Stimulated activated CD8-positive, alpha-beta memory T cell treated with anti-CD3 and anti-CD28 coated beads, Interleukin-4, amount 100 ng/mL, for 48 hours (primary cell): ENCODE measurements at places on chromosomes 2 and 18.

DNA sequence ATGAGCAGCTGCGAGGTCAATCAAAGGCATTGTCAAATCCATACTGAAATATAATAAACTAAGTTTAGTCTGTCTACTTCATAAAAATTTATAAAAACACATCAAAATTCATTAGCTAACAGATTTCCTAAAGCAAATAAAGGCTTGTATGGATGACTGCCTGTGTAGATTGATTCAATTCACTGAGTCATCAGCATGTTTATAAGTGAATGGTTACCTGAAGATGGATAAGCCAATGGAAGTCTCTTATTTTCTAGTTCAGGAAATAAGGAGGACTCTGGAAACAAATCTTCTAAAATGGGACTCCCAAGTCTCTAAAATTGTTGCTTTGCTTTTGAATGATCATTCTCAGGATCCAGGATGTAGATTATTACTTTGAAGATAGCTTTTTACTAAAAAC, 57.0 kb upstream of the HNRNPA3 start:
- no peak for DNase-seq

DNA sequence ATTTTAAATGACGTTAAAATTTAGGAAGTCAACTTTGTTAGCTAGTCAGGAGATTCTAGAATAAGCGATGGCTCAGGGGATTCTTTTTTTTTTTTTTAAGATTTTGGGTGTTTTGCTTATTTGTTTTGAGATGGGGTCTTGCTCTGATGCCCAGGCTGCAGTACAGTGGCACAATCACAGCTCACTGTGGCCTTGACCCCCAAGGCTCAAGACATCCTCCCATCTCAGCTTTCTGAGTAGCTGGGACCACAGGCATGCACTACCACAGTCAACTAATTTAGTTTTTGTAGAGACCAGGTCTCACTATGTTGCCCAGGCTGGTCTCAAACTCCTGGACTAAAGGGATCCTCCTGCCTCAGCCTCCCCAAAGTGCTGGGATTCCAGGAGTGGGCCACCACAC, 16.9 kb downstream of the ATL2 start:
- no peak for DNase-seq

GRCh38 chr2:200222791-200223190, 83.7 kb upstream of the SPATS2L start:
- no peak for DNase-seq

GRCh38 chr2:6934345-6934744, 17.1 kb downstream of the RNF144A start:
- DNase-seq: no peak

DNA sequence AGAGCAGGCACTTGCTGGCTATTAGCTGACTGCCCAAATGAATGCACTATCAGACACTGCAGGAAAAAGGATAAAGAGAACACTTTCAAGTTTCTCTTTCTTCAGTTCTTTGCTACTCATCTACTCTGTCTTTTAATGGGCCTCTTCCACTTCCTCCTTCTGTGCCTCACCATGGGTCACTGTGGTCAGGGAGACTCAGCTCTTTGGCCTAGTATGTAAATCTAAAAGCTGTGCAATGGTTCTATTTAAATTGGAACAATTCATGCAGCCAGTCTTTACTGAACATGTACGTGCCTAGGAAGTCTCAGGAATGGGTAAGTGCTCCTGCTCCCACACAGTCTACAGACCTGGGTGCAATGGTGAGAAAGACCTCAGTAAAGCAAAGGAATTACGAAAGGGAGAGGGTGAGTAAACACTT, 79.1 kb upstream of the DNMT3A start:
- DNase-seq: no peak

DNA sequence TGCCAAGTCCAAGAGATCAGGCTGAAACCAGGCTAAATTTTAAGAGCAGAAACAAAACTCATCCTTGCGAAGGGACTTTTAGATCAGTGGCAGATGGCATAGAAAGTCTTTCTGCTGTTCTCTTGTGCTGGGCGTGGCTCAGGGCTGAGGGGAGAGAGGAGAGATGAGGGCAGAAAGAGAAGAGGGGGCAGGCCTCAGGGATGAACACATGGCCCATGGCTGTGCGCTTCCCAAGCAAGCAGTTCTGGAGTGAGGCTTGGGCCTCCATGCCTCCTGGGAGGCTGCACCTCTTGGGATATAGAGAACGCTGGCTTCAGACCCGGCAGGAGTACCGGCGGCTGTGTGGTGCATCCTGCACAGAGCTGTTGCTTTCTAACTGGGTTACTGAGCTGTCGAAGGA, 41.0 kb downstream of the HPCAL1 start:
- no peak for DNase-seq
